ENCODE measurements at places on chromosomes 5 and 9.
A peak's percentile ranks its signal among the peaks of the same experiment; 100 is the strongest.

- no peak for DNase-seq
Observed at GRCh38 chr9:115808695-115809094, 344.9 kb upstream of the PAPPA start.

- no peak for DNase-seq
Observed at GRCh38 chr5:59491945-59492344, 401.6 kb downstream of the PDE4D start.

- no peak for DNase-seq
Observed at GRCh38 chr5:113864437-113864836, 350.9 kb downstream of the YTHDC2 start.

DNA sequence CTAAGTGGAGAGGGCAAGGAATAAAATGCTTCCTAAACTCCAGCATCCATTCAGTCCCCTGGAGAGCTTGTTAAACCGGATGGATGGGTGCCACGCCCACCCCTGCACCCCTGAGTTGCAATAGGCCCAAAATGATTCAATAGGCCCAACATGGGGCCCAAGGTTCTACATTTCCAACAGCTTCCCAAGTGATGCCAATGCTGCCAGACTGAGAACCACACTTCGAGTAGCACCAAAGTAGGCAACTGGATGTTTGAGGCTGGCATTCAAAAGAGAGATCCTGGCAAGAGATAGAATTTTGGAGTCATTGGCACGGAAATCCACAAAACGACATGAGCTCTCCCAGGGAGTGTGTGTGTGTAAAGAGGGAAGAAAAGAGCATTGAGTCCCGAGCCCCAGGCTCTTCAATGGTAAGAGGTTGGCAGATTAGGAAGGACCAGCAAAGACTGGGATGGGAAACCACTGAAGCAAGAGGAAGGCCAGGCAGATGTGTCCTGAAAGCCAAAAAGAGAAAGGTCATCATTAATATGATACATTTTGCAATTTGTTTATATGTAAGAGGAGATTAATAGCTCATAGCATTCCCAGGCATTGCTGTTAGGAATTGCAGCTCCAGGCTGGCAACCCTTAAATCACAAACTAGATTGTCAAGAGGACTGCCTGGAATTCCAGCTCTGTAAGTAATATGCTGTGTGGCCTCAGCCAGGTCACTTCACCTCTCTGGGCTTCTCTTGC lies 130.6 kb downstream of the KCNIP1 start:
- DNase-seq, result no peak

DNA sequence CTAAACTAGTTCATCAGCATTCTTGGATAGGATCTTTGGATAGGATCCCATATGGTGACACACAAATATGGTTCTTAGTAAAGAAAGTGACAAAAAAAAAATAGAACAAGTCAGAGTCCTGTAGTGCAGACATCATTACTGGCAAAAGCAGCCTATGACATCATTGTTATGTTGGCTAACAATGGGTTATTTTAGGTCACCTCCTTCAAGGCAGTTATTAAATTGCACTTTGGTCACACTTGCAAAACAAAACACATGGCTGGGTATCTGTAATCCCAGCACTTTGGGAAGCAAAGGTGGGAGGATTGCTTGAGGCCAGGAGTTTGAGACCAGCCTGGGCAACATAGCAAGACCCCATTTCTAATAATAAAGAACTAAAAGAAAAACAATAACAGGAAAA lies 185.9 kb downstream of the KIAA0825 start:
- no peak for DNase-seq

DNA sequence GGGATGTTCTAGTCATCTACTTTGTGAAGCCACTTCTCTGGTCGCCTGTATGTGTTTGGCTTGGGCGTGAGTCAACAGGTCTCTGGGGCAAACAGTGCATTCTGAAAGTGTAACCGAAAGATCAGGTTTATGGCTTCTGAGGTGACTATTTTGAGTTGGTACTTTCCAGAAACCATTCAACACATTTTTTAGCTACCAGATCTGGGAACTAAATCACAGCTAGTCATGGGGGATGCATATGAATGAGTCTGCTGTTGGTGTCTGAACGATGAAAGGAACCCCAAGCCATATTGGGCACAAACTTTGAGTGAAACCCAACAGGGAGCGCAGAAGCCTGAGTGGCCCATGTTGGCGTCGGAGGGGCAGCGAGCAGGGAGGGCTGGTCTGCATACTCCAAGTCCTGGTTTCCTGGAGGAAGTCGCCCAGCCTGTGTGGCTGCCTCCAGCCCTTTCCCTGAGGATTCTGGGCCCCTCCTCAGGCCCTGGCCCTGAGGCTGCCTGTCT lies 35.3 kb downstream of the UBE2QL1 start:
- no peak for DNase-seq

GRCh38 chr9:133367778-133368177 lies 8.1 kb downstream of the SURF4 start:
- DNase-seq, result no peak

DNA sequence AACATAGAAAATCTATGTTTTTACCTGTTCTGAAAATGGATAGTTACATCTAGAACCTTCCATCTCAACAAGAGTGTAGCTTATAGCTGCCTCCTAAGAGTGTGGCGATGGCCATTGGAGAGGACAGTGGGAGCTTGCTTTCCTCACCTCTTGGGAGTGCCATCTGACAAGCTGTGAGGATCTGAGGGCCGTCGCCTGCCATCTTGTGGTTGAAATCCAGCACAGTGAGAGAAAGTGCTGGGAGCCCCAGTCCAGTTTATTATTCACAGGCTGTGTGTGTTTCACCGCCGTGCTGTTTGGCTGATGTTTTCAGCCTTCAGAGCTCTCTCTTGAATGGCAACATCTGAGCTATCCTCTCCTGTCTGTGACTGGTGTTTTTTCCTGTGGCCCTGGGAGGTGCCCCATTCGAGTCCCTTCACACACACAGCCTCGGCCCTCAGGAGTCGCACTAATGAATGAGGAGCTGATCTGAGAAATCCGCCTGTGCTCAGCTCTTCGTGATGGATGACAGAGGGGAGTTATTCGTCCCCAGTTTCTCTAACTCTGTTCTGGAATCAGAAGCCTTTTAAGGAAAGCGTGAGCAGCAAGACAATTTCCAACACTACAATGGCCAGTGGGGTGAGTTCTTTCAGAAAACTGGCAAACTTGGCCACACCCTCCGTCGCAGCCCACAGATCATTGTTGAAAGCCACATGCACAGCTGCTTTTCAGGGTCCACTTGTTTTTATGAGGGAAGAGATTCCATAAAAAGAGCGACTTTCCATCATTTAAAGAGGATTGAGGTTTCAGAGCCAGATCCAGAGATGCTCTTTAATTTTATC lies 170.3 kb downstream of the PDZD2 start:
- DNase-seq, result peak; percentile 68

DNA sequence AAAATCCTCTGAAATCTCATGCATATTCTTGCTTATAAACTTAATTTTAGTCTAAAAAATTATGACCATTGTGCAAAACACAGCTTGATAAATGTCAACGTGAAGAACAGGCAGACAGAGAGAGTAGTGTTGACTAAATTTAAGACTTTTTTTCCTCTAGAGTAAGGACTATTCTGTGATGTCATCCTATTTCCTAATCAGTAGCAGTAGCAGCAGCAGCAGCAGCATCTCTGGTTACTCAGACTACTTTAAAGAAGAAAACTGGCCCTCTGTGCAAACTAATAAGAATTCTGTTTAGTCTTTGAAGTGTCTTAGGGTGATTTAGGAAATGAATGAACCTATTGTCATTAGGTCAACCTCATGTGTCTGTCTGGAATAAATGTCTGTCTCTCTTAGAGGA lies 403.0 kb downstream of the HINT1 start:
- no peak for DNase-seq

DNA sequence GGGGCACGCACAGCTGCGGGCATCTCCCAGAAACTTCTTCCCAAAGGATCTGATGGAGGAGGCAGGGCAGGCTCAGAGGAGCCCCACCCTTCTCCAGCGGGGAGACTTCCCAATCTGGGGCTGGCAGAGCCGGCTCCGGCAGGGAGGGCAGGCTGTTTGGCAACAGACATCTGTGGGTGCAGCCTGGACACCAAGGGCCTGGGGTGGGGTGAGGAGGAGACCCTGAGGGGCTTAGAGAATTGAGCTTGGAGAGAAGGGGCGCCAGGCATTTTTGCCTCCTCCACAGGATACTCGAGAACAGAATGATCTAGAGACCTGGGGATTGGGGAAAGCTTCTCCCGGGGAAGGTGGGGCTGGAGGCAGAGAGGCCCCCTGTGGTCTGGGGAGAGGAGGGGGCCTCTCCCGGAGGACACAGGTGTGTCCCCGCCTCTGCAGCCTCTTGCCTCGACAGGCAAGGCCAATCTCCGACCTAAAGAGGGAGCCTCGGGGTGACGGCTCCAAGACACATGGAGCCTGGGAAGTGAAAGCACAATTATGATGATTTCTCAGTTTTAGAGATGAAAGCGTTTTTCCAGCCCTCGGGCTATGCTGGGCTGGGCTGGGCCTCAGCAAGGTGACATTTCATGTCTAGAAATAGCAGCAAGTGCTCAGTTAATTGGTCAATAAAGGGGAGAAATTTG lies 8.4 kb downstream of the LHX3 start:
- DNase-seq, result no peak

GRCh38 chr9:98873951-98874371 lies 66.5 kb downstream of the GALNT12 start:
- DNase-seq, result peak; percentile 9

- DNase-seq, result no peak
Observed at GRCh38 chr5:133041157-133041784, 10.5 kb upstream of the HSPA4 start.

DNA sequence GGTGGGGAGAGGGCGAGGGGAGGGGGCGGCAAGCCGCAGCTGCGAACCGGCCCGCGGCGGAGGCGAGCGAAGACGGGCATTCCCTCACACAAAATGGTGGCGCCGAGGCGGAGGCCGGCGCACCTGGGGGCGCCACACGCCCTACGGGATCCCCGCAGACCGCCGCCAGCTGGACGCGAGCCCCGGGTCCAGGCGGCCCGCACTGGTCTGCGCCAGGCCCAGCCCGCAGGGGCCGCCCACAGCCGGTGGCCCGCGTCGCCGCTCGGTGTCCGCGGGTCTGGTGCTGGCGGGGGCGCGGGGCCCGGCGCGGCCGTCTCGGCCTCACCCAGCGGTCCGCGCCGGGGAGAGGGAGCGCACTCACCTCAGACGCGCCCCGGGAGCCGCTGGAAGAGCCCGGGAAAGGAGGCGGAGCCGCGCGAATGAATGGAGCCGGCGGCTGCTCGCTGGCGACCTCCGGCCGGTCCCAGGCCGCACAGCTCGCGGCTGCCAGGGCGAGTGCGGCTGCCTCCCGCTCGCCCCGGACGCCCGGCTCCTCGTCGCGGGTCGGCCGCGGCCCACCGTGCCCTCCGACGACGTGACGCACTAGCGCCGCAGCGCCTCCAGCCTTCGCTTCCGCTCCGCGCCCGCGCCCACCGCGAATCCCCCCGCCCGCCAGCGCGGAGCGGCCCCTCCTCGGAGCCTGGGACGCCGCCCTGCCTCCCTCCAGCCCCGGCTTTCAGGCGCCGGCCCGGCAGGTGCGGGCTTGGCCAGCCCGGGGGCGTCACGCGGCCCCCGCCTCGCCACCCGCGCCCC lies at the start of gene FAM169A:
Gene FAM169A, minus strand, starts transcription at position 584 of the 792 bp plus-strand sequence. CDS start 24,711 bp downstream, outside the sequence.
- no peak for DNase-seq

DNA sequence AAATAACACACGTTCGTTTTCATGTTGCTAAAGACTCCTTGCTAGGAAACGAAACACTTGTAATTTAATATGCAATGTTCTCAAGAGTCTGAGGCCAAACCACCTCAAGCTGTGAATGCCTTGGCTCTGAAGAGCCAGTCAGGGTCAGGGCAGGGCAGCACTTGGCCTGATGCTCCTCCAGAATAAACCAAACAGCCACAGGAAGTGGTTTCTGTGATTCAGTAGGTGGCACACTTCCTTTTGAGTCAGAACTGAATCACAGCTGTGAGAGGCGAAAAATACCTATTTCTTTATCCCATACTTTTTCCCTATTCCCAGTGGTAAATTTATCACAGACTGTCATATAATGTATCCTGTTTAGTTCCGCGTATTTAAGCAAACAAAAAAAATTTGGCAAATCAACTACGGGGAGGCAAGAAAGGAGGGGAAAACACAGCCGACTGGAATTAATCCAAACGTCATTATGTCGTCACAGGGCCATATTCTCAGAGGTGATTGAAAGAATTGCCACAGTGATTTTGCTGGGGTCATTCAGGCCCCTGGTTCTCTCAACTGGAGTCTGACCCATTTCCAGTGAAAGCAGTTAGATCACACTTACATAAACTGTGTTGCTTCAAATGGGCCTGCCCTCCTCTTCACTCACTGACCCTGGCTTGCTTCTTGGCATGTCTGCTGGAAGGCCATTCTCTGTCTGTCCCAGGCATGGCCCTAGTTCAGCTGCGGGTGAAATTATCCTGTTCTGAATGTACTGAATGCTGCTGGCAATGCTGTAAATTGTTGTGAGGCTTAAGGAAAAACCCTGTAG lies 71.2 kb downstream of the ARRDC3 start:
- DNase-seq, result peak; percentile 94

DNA sequence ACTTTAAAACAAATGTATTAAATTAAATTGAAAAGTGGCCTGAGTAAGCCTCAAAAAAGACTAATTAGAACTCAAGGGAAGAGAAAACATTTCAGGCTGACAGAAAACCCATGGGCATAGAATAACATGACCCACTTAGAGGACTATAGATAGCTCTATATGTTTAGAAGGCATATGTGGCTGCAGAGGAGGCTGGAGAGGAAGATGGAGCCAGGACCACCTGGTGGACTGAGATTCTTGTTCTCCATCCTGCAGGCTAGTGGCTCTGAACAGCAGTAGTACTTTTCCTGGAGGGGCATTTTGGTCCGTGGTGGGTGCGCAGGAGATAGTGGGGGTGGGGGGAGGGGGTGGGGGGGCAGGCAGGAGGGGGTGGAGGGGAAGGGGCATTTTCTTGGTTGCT lies 10.3 kb upstream of the NPR2 start:
- no peak for DNase-seq

GRCh38 chr9:82188817-82189216 lies 200.2 kb downstream of the SPATA31D1 start:
- no peak for DNase-seq

GRCh38 chr5:67813877-67814539 lies 401.5 kb upstream of the PIK3R1 start:
- DNase-seq, result no peak

- DNase-seq, result no peak
Observed at GRCh38 chr9:91084896-91085516, 276.7 kb downstream of the AUH start.

Measured in RCC 7860 (cell line).